Right lung (tissue), 10 donors: ENCODE measurements at places on chromosomes 3 and 15. TPM values are rescaled to one million over a fixed set of nuclear protein-coding genes. Genes with fewer than 3 reads are reported as not detected.

The AHSG gene
- polyA plus RNA-seq, result not detected

The MESP2 gene
- polyA plus RNA-seq, result 0.12 TPM

The MAP6D1 gene
- 4.1 TPM for polyA plus RNA-seq

The UPK1B gene
- polyA plus RNA-seq, result 0.24 TPM

The AADAC gene
- polyA plus RNA-seq, result 0.73 TPM

The FAM98B gene
- 55.2 TPM for polyA plus RNA-seq

The ECE2 gene
- polyA plus RNA-seq, result not detected

The MITF gene
- 5.1 TPM for polyA plus RNA-seq

The CAMP gene
- 1.0 TPM for polyA plus RNA-seq

The PEX5L gene
- 0.51 TPM for polyA plus RNA-seq

The SMCO1 gene
- 0.09 TPM for polyA plus RNA-seq

The IGSF10 gene
- polyA plus RNA-seq, result 35.7 TPM

The HTR3E gene
- not detected for polyA plus RNA-seq

The FBXL2 gene
- polyA plus RNA-seq, result 29.8 TPM

The B3GALNT1 gene
- 24.1 TPM for polyA plus RNA-seq

The ANKDD1A gene
- polyA plus RNA-seq, result 8.5 TPM

The SCAANT1 gene
- 1.6 TPM for polyA plus RNA-seq

The PRICKLE2 gene
- 31.6 TPM for polyA plus RNA-seq

The SCN11A gene
- 0.67 TPM for polyA plus RNA-seq

The ALDH1L1 gene
- 1.1 TPM for polyA plus RNA-seq

The FOXB1 gene
- not detected for polyA plus RNA-seq

The CADM2 gene
- polyA plus RNA-seq, result 1.7 TPM

The BUB1B gene
- 45.3 TPM for polyA plus RNA-seq

The SV2B gene
- polyA plus RNA-seq, result 1.3 TPM

The CBLB gene
- 48.9 TPM for polyA plus RNA-seq

The SCN5A gene
- polyA plus RNA-seq, result 0.52 TPM

The CXCR6 gene
- polyA plus RNA-seq, result 0.40 TPM

The GNB5 gene
- 10.6 TPM for polyA plus RNA-seq

The TMEM108 gene
- polyA plus RNA-seq, result 43.1 TPM

The IL17RD gene
- polyA plus RNA-seq, result 10.9 TPM

The GOLGA8R gene
- 10.4 TPM for polyA plus RNA-seq
